ENCODE measurements at places on chromosomes 7 and 10.

DNA sequence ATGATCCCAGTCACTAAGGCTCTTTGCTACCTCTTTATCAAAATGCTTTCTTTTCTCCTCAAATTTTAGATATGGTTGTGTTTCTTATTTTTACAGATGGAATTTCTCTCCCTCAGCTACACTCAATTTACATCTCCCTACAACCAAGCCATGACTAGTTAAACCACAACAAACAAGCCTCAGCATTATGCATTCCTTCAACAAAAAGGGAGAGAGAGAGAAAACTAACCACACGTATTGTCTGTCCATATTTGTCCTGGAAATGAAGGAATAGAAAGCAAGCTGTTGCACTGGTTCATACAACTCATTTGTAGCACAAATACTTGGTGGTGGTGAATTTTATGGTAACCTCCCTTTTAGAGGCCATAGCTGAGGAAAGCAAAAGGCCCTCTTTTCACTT lies 286.4 kb downstream of the AHR start:
- no peak for DNase-seq

GRCh38 chr7:45712872-45713668 lies 138.9 kb downstream of the ADCY1 start:
- no peak for DNase-seq

GRCh38 chr10:59499460-59499859 lies 137.1 kb upstream of the FAM13C start:
- no peak for DNase-seq

DNA sequence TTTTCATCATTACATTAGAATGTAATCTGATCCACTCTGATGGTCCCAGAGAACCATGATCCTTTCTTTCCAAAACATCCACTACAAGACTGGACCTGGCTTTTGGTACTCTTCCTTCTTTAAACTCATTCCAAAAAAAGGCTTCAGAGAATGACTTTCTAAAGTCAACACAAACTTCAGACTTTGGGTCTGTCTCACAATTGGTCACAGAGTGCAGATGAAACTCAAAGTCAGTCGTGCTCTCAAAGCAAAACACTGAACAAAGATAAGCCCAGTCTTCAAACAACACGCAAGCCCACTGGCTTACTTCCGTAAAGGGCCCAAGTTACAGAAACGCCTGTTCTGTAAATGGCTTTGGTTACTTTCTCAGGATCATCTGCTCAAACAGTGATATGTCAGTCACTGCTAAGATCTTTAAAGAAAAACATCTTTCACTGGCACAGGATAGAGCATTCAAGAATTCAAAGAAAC lies 250.9 kb upstream of the MKLN1 start:
- no peak for DNase-seq

DNA sequence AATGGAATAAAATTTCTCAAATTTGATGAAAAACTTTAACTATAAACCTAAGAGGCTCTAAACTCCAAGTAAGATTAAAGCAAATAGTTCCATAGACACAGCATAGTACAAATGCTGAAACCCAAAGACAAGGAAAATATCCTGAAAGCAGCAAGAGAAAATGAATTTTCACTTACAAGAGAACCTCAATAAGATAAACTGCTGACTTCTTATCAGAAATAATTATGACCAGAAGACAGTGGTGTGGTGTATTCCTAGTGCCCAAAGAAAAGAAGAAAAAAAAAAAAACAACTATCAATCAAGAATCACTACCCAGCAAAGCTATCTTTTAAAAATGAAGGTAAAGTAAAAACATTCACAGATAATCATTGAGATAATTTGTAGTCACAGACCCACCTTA lies 106.3 kb downstream of the DYNC1I1 start:
- no peak for DNase-seq

- DNase-seq: no peak
These were observed 196.0 kb upstream of the TMEM72 start for GRCh38 chr10:44715136-44715535.

DNA sequence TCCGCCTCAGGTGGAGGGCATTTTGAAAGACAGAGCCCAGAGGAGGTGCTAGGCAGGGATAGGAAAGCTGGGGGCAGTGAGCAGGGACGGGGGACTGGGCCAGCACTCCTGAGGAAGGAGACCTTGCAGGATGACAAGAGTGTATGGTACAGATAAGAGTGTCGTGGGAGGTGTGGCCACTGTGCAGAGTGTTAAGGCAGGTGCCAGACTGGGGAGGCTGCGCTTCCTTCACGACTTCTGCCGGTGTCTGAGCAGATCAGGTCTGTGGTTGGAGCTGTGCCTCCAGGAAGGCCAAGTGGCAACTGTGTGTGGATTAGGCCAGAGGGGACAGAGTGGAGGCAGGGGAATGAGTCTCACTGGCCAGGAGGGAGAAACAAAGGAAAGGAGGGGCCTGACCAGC lies 161.7 kb downstream of the HIBADH start:
- no peak for DNase-seq

- DNase-seq: no peak
These were observed 58.2 kb downstream of the ENTPD1 start for GRCh38 chr10:95814011-95814727.

- DNase-seq: no peak
These were observed 527.6 kb upstream of the ANKRD30A start for GRCh38 chr10:36597756-36598320.

DNA sequence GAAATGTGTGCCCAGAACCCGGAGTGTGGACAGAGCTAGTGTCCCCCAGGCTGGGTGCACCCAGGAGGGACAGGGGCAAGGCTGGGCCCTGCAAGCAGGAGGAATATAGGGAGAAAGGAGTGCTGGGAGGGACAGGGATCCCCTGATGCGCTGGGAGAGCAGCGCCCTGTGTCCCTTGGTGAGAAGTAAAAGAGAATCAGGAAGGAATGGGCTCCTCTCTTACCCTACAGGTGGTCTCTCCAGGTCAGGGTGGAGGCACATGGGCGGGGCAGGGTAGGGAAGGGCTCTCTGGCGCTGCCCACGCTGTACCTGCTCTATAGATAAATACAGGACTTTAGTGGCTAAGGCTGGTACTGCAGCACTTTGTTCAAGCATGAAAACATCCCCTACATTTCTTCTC lies 753.8 kb downstream of the GRID1 start:
- DNase-seq: no peak

GRCh38 chr7:108328174-108328651 lies 128.0 kb downstream of the NRCAM start:
- DNase-seq: no peak

DNA sequence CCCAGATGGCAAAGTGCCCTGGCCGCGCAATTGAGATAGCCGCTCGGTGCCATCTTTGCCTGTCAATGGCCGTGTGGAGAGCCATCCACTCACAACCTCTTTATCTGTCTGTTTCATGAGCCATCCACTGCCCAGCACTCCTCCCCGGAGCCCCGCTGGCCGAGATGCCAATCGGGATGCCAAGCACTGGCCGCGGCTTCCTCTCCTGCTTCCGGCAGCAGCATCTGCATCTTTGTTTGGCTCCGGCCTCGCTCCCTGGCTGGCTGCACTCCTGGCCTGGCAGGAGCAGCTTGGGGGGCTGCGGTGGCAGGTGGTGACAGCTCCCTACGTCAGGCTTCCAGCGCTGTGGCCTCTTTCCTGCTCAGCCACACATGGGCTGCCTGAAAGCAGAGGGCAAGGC lies 231.7 kb downstream of the USP6NL start:
- DNase-seq: no peak

DNA sequence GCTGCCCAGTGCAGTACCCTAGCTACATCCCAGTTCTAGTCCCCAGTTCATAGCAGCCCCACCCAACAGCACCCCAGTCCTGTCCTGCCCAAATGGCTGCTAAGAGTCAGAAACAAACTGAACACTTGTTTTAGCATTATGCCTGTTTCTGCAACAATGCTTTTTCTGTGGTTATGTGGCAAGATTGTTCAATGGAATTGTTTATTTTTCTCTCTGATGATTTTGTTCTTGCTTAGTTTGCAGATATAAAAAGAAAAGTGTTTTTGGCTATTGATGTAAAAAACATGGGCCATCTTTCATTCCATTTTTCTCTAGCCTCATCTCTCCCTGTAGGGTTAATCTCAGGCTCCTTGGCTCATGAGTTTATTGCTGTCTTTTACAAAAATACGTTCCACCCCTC lies 42.5 kb downstream of the LRRC4 start:
- no peak for DNase-seq

- no peak for DNase-seq
These were observed 182.7 kb upstream of the MKLN1 start for GRCh38 chr7:131145026-131145425.

DNA sequence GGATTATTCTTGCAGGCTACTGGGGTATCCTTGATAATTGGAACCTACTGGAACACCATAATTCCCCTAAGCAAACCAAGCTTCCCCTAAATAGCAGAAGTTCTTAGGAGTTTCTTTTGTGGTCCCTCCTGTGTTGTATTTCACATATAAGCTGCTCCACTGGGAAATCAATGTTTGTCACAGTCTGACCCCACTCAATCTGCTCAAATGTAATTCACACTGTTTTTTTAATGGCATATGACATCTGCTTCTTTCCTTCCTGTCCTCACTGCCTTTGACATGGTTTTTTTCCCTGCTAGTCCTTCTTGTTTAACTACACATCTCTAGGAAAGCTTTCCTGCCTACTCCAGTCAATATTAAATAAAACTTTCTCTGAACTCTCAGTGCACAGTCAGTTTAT lies 1.8 kb upstream of the PTPRZ1 start:
- DNase-seq: no peak

- no peak for DNase-seq
These were observed 24.0 kb downstream of the KCNMA1 start for GRCh38 chr10:77613476-77614130.

GRCh38 chr10:66910671-66911070 lies 15.2 kb upstream of the LRRTM3 start:
- DNase-seq: no peak

DNA sequence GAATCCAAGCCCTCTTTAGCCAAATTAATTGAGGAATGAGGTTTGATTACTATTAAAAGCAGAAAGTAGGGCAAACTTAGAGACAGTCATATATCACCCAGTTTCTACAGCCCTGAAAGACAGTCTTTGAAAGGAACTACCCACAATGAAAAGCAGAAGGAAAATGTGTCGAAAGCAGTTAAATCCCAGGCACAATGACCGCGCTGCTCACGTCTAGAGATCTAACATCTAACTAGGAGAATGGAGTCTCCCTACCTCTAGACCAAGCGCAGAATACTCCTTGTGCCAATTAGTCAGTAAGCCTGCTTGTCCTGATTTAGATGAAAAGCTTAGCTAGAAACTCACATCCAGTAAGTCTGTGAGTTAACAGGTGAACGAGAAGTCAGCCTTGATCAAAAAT lies 350.0 kb downstream of the FGFR2 start:
- no peak for DNase-seq

GRCh38 chr10:32143302-32143847 lies 87.2 kb upstream of the KIF5B start:
- DNase-seq: no peak

DNA sequence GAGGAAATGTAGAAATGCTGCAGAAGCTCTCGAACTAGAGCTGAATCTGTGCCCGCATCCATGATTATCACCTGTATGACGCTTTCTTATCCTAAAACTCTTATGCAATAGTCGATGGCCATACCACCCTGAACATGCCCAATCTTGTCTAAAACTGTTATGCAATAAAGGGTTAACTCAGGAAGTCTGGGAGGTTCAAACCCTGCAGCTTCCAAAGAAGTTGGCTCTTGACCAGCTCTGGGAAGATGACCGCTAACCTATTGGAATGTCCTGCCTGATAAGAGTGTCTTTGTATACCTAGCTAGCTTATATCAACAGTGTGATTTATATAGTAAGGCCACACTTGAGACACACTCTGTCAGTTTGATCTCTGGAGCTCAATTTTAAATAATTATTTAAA lies 3.4 kb upstream of the C10orf88 start:
- DNase-seq: no peak

DNA sequence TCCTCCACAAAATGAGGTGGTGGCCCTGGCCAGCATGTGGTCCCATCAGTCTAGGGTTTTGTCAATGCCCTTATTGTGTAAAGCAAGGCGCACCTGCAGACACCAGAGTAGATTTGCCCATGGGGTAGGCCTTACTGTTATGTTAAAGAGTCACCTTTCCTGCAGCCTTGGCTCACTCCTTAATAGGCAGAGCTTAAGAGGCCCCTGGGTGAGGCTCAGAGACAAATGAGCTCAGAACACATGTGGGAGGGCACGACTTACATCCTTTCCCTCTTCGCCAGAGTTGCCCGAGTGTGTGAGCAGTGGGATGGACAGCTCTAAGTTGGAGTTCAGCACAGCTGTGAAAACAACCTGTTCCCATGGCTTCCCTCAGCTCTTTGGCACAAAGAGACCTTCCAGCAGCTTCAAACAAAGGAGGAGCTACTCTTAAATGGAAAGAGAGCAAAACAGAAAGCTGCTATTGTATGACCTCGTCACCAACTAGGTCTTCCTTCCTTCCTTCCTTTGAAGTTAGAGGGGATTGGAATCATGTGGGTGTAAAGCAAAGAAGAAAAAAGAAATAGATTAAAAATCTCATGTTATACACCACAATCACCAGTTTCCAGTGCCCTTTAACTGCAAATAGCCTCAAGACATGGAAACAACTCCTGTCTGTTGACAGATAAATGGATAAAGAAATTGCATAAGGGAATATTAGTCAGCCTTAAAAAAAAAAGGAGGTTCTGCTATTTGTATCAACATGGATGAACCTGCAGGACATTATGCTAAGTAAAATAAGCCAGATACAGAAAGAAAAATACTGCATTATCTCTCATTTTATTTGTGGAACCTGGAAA lies 11.9 kb upstream of the XPNPEP1 start:
- DNase-seq: no peak

- no peak for DNase-seq
These were observed 253.7 kb downstream of the ARHGAP21 start for GRCh38 chr10:24469993-24470392.

- DNase-seq: no peak
These were observed 3.2 kb downstream of the COX19 start for GRCh38 chr7:972110-972509.

- DNase-seq: no peak
These were observed 19.6 kb upstream of the CNTNAP2 start for GRCh38 chr7:146096994-146097393.

DNA sequence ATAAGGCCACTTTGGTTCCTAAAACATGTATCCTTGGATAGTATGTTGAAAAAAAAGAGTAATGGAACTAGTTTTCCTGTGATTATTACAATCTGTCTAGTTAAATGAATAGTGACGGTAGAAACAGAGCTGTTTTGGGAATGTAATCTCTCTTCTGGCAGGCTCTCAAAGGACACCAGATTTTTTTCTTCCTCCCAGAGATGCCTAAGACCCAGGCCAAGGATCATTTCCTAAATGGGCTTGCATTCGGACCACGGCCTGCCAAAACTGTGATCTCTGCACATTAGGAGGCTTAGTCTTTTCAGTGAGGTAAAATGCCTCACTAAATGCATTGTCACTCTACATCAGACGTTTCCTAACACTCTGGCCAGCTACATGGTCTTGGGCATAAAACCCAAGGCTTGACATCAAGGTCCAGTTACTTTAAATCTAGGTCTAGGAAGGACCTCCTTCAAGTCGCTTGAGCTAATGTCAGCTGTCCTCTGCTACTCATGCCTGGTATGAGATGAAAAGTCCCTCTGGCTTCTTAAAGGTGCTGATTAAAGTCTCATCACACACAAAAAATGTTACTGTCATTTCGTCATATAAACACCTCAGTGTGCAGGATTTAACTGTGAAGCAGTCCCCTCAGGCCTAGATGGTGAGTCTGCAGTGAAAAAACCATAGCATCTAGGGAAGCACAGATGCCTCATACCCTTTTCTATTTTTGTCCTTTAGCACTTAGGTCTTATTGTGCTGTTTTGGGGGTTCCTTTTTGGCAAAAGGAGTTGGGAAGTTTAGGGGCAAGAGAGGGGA lies 47.7 kb downstream of the DLD start:
- DNase-seq: no peak

GRCh38 chr10:91992031-91992430 lies 68.5 kb downstream of the BTAF1 start:
- DNase-seq: no peak

Measured in stimulated activated CD4-positive, alpha-beta T cell treated with anti-CD3 and anti-CD28 coated beads, Interleukin-1b, Interleukin-23, amount 100 ng/mL, for 1 hour (primary cell).